Gastroesophageal sphincter (tissue), 4 donors: ENCODE measurements at places on chromosomes 6 and 20.

DNA sequence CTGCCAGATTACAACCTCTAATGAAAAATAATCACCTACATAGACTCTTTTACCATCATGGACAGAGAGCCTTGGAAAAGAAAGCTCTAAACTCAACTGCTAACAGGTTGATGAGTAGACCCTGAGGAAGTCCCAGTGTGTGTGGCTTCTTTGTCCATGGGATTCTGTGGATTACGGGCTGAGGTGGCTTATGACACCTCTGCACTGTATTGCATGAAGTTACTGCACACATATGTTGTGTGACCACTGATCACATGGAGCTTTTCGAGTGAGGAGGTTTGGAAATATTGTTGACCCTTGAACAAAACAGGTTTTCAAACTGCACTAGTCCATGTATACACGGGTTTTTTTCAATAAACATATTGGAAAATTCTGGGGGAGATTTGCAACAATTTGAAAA is 124.4 kb downstream of the RIN2 start:
- no peaks in the 10 kb centered on the region for H3K27me3 ChIP-seq
- H3K4me3 ChIP-seq = no peak overlapping the region
- peaks cover 36% of the 10 kb centered on the region for H3K4me1 ChIP-seq
- no peaks in the 10 kb centered on the region for H3K36me3 ChIP-seq

DNA sequence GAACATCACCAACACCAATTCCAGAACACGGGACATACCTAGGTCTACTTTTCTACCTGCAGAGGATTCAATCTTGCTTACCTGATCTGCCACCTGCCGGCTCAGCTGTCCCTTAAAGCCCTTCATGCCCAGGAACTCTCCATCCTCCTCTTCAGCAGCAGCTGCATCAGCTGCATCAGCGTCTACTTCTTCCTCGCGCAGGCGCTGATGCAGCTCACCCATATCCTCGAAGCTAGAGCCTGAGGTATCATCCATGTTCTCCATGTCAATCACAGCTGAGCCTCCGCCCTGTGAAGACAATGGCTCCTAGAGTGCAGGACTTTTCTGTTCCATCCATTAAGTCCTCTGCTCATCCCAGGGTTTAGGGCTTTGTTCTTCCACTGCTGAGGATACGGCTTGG is 918 bp downstream of the YIPF3 start:
- no peaks in the 10 kb centered on the region for H3K36me3 ChIP-seq
- no peaks in the 10 kb centered on the region for H3K27me3 ChIP-seq
- H3K27ac ChIP-seq = peak overlapping the region; percentile 91
- peak overlapping the region; percentile 94 for H3K4me3 ChIP-seq

DNA sequence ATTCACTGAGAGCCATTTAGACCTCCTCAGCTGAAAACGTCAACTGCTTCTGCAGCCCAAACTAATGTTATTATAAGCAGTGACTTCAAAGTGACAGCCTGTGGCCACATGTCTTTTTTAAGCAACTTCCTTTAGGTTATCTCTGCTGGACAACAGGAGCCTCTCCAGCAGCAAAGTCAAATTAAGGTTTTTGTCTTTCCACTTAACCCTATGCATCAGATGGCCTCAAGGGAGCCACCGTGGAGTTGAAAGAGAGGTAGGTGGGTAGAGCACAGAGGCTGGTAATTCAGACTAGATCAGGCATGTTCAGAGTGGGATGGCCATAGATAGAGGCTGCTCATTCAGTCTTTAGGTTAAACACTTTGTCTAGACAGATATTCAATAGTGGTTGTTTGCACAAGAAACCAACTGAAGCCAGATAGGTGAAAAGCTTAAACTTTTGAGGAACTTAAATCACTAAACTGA is 300.6 kb upstream of the ECI2 start:
- H3K27ac ChIP-seq = no peak overlapping the region
- no peaks in the 10 kb centered on the region for H3K36me3 ChIP-seq

DNA sequence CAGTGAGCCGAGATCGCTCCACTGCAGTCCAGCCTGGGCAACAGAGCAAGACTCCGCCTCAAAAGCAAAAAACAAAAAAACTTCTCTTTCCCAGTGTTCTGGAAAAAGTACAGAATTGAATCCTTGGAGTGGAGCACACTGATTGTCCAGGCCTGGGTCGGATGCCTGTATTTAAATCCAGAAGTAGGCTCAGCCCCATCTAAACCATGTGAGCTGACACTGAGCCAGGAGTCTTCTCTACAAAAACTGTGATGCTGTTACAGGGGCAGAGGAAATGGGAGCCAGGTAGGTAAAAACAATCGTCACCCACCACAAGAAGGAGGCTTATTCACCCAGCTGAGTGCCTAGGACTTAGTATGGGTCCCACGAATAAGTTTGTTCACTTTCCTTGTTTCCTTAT is 43.0 kb upstream of the PTPN1 start:
- H3K27me3 ChIP-seq = no peaks in the 10 kb centered on the region
- H3K27ac ChIP-seq = no peak overlapping the region
- H3K4me1 ChIP-seq = peaks cover 20% of the 10 kb centered on the region
- ATAC-seq = no peak
- no peak overlapping the region for H3K4me3 ChIP-seq
- no peaks in the 10 kb centered on the region for H3K36me3 ChIP-seq

GRCh38 chr6:105345506-105345905 is 57.4 kb downstream of the PREP start:
- H3K4me3 ChIP-seq = no peak overlapping the region
- ATAC-seq = no peak
- no peaks in the 10 kb centered on the region for H3K4me1 ChIP-seq
- no peaks in the 10 kb centered on the region for H3K27me3 ChIP-seq
- H3K27ac ChIP-seq = peak overlapping the region; percentile 55
- H3K36me3 ChIP-seq = no peaks in the 10 kb centered on the region

- H3K4me3 ChIP-seq = no peak overlapping the region
- no peak overlapping the region for H3K27ac ChIP-seq
- no peaks in the 10 kb centered on the region for H3K36me3 ChIP-seq
- no peaks in the 10 kb centered on the region for H3K4me1 ChIP-seq
- no peaks in the 10 kb centered on the region for H3K27me3 ChIP-seq
These were observed 47.7 kb downstream of the MMUT start for GRCh38 chr6:49415358-49415757.

DNA sequence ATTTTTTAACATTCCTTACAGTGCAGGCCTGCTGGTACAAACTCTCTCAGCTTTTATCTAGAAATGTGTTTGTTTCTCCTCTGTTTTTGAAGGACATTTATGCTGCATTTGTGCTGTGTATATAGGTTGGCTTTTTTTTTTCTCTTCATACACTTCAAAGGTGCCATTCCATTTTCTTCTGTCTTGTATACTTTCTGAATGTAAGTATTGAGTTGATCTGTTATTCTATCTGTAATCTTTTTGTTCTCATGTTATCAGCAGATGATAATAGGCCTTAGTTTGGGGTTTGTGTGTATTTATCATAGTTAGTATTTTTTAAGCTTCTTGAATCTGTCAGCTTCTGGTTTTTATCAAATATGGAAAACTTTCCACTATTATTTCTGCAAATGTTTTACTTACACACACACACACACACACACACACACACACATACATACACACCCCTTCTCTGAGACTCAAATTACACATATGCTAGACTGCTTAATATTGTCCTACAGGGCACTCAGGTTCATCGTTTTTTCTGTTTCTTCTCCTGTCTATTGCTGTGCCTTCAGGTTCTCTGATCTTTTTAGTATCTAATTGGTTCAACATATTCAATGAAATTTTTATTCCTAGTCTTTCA is 74.6 kb downstream of the RPP40 start:
- no peak for ATAC-seq
- no peaks in the 10 kb centered on the region for H3K36me3 ChIP-seq
- no peaks in the 10 kb centered on the region for H3K27me3 ChIP-seq
- no peak overlapping the region for H3K4me3 ChIP-seq

DNA sequence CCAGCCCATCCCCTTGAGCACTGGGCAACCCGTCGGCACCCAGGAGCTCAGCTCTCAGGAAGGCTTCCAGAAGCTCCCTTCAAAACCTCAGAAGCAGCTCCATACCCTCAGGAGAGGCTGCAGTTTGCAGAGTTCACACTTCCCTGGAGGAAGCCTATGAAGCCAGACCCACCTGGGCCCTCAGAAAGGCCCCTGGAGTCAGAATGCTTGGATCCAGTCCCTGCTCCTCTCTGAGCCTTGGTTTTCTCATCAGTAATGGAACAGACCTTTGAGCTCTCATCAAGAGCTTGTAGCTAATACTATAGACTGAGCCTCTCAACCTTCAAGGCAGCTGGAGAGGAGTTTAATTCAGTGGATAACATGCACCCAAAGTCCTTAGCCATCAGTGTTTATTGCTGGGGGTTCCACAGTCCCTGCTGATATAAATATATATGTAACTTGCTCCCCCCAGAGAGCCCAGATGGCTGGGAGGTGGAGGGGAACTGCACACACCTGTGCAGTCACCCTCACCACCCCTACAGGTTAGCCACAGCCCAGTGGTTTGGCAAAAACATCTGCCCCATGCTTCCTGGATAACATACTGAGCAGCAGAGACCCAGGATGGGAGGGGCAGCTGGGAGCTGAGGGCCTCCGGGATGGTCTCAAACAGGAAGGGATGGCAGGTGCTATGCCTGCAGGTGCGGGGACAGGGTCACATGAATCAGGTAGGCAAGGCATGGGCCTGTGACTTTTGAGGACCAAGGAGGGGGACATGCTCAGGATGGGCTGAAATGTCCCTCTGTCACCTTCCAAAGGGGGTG is 120.1 kb downstream of the SNX5 start:
- H3K4me3 ChIP-seq = no peak overlapping the region
- peaks cover 27% of the 10 kb centered on the region for H3K4me1 ChIP-seq

GRCh38 chr20:2729251-2729713 is 36.7 kb downstream of the EBF4 start:
- H3K27me3 ChIP-seq = no peaks in the 10 kb centered on the region
- no peaks in the 10 kb centered on the region for H3K4me1 ChIP-seq

- no peaks in the 10 kb centered on the region for H3K4me1 ChIP-seq
- H3K4me3 ChIP-seq = no peak overlapping the region
- no peak for ATAC-seq
- H3K27me3 ChIP-seq = no peaks in the 10 kb centered on the region
These were observed 213.0 kb upstream of the CDYL start for GRCh38 chr6:4563156-4563555.

DNA sequence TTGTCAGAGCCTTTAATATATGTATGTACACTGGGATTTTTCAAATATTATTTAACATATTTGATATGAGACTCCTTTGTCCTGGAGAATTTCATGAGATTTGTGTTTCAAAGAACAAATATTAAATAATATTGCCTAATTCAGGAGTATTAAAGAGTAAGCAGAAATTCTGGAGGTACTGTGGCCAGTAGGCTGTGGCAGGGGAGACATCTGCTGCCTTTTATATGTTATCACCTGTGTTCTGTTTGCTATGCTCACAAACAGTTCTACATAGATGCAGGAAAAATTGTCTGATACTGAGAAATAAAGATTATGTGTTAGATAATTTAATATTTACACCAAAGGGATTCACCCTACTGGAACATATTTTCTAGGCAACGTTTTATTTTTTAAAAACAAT is 395.4 kb upstream of the SLC35B3 start:
- no peak for ATAC-seq
- H3K27me3 ChIP-seq = no peaks in the 10 kb centered on the region
- no peak overlapping the region for H3K4me3 ChIP-seq
- no peak overlapping the region for H3K27ac ChIP-seq
- no peaks in the 10 kb centered on the region for H3K4me1 ChIP-seq
- H3K36me3 ChIP-seq = no peaks in the 10 kb centered on the region

DNA sequence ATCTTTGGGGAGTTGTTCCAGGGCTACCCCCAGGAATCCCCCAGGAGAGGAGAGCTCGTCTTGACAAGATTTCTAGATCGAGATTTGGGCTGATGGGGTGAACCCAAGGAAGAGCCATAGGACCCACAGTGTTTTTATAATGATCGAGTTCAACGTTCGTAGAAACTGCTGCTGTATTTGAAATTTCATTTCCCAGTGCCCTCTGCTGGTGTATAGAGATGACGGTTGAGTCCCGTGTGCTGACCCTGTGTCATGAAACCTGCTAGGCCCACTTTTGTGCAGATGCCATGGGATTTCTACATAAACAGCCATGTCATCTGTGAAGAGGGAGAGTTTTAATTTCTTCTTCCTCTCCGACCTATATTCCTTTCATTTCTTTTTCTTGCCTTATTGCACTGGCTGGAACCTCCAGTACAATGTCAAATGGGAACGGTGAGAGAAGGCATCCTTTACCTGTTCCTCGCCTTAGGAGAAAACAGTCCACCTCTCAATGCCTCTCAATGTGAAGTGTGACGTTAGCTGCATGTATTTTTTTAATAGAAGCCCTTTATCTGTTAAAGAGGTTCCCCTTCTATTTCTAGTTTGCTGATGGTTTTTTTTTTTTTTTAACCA is 28.6 kb upstream of the NTSR1 start:
- no peak for ATAC-seq
- no peaks in the 10 kb centered on the region for H3K4me1 ChIP-seq
- H3K4me3 ChIP-seq = no peak overlapping the region
- peaks cover 54% of the 10 kb centered on the region for H3K27me3 ChIP-seq

GRCh38 chr6:72032086-72032485 is 145.7 kb downstream of the RIMS1 start:
- H3K27me3 ChIP-seq = no peaks in the 10 kb centered on the region
- H3K27ac ChIP-seq = no peak overlapping the region
- no peaks in the 10 kb centered on the region for H3K4me1 ChIP-seq
- H3K4me3 ChIP-seq = no peak overlapping the region
- H3K36me3 ChIP-seq = no peaks in the 10 kb centered on the region

DNA sequence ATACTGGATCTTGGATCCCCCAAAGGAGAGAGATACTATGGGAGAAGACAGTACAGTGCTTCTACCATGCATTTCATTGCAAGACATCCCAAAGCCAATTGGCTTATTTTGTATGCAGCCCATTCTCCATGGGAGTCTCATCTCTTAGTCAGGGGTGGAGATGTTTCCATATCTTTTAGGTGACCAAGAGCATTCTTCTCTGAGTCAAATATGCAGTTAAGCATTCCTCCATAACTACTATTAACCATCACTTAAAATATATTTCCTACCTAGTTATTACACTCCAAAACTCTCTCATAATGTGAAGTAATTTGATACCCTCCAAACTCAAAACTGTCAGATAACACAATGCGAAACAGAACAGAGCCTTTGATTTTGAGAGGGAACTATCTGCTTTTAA is 542.6 kb downstream of the HDGFL1 start:
- H3K36me3 ChIP-seq = no peaks in the 10 kb centered on the region
- H3K4me3 ChIP-seq = no peak overlapping the region
- no peak overlapping the region for H3K27ac ChIP-seq
- ATAC-seq = no peak
- no peaks in the 10 kb centered on the region for H3K27me3 ChIP-seq
- no peaks in the 10 kb centered on the region for H3K4me1 ChIP-seq

DNA sequence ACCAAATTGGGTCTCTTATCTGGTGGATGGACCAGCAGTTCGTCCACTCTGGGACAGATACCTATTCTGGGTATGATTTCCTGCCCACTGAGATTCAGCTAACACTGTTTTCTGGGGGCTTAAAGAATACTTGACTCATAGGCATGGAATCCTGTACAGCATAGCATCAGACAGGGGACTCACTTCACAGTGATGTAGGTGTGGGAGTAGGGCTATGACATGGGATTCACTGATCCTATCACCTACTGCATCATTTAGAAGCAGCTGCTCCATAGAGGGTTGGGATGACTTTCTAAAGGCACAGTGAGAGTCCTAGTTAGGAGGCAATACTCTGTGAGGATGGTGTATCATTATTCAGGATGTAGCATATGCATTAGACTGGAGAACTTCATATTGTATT is 74.5 kb upstream of the AHI1 start:
- H3K4me1 ChIP-seq = no peaks in the 10 kb centered on the region
- H3K36me3 ChIP-seq = no peaks in the 10 kb centered on the region
- no peak for ATAC-seq
- H3K4me3 ChIP-seq = no peak overlapping the region

GRCh38 chr6:12508553-12508952 is 208.0 kb upstream of the PHACTR1 start:
- no peaks in the 10 kb centered on the region for H3K27me3 ChIP-seq
- ATAC-seq = no peak
- H3K4me1 ChIP-seq = peaks cover 10% of the 10 kb centered on the region
- H3K4me3 ChIP-seq = no peak overlapping the region
